Thoracic aorta (tissue), 2 donors: ENCODE measurements at places on chromosomes 5 and 9. TPM values are rescaled to one million over a fixed set of nuclear protein-coding genes. Genes with fewer than 3 reads are reported as not detected.

GRCh38 chr5:91332267-91333045, 50.7 kb downstream of the ARRDC3 start:
- DNase-seq: no peak

- no peak for DNase-seq
Observed at GRCh38 chr5:175513726-175514125, 35.4 kb downstream of the SFXN1 start.

DNA sequence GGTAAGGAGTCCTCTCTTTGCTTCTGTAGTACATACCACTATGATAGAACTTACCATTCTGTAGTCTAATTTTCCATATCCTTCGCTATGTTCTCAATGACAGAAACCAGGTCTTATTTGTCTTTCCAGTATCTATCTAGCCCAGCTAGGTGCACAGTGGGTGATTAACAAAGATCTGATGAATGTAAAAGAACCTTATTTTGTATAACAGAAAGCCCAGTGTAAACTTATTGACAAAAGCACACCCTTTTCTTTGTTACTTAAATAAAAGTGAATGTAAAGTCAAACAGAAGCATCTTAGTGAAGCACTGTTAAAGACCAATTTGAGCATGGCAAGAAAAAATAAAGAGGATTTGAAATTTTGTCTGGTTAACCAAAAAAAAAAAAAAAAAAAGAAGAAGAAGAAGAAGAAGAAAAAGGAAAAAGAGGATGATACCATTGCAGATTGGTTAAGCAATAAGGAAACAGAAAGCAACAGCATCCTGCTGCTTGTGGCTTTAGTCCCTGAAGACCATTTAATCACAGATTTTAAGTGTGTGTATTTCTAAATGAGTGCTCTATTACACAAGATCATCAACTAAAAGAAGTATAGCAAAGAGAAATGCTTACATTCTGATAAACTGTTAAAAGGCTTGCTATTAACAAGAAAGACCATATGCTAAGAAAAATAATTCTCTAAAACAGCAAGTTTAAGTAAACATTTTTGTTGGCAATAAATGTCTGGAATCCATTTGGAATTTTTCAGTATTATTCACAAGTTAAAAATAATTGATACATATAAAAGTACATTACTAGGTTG, 21.2 kb downstream of the MEGF9 start:
- DNase-seq: no peak

- no peak for DNase-seq
Observed at GRCh38 chr9:134683714-134684374, 42.2 kb downstream of the COL5A1 start.

- DNase-seq: no peak
Observed at GRCh38 chr5:120934031-120934430, 469.9 kb downstream of the PRR16 start.

GRCh38 chr5:66306105-66306843, 162.2 kb downstream of the SREK1 start:
- DNase-seq: no peak

DNA sequence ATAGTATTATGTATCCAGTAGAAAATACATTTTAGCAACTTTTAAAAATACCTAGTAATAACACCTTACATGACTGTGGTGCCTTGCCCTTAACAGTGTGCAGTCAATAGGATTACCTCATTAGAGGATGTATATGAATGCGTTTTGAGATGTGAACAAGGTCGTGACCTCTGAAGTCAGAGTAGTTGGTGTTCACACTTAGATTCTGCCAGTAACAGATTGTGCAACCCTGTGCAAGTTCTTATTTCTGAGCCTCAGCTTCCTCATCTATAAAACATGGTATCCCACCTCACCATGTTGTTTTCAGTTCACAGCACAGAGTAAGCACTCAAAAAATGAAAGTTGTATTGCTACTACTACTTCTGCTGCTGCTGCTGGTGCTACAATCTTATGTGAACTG, 347.3 kb downstream of the KDM4C start:
- DNase-seq: no peak

GRCh38 chr9:72333709-72334108, 31.3 kb downstream of the ZFAND5 start:
- DNase-seq: no peak

GRCh38 chr5:157347301-157348048, 81.6 kb downstream of the CYFIP2 start:
- no peak for DNase-seq

DNA sequence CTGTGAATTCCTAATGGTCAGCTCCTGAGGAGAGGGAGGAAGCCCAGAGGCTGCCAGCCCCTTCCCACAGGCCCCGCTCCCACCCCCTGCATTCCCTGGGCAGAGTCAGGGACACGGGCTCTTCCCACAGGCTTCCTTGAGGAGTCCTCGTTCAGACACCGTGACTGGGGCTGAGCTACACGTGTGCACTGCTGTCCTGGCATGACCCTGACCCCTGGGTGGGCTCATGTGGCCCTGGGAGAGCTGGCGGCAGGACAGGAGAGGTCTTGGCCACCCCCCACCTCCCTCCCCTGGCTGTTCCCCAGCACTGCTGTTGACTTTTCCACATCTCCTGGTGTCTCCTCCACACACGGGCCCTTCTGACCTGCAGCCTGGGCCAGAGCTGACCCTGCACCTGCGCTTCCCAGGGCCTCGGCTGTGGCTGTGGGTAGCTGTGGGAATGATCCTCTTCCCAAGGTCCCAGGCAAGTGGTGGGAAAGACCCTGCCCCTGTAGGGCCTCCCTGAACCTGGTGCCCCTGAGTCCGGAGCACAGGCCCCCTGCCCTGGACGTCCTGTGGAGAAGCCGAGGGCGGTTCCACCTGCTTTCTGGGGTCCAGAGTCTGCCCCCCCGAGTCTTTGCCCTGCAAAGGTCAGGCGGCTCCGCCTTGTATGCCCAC, 56.5 kb upstream of the NKD2 start:
- DNase-seq: no peak

GRCh38 chr9:18922161-18922885, 110.7 kb downstream of the SAXO1 start:
- no peak for DNase-seq

DNA sequence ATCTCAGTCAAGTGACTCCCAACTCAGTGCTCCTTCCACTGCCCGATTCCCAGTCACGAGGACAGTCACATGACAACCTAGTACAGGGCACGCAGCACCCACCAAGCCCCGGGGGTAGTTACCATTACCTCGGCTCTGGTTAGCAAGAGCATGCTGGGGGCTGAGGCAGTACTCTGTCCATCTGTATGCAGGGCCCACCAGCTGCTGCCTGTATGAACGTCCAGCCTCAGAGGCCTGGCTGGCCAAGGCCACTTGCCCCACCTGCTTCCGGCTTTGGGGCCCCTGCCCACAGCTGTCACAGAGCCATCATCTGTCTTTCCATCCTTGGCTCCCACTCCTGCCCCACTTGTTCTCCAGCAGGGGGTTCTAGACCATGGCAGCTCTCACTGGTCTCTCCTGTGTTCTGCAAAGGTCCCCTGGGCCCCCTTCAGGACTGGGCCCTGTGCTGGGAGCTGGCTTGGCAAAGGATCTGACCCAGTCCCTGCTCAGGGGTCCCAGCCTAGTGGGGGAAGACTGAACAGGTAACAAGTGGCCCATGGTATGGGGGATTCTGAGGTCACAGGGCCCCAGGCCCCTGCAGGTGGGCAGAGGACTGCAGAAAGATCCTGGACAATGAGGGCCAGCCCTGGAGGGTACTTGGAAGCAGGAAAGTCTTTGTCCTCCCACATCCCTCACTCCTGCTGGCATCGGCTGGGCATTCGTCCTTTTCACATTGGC, 3.3 kb downstream of the RPL35 start:
- DNase-seq: no peak

GRCh38 chr9:110443146-110443865, 105.6 kb upstream of the TXNDC8 start:
- no peak for DNase-seq

DNA sequence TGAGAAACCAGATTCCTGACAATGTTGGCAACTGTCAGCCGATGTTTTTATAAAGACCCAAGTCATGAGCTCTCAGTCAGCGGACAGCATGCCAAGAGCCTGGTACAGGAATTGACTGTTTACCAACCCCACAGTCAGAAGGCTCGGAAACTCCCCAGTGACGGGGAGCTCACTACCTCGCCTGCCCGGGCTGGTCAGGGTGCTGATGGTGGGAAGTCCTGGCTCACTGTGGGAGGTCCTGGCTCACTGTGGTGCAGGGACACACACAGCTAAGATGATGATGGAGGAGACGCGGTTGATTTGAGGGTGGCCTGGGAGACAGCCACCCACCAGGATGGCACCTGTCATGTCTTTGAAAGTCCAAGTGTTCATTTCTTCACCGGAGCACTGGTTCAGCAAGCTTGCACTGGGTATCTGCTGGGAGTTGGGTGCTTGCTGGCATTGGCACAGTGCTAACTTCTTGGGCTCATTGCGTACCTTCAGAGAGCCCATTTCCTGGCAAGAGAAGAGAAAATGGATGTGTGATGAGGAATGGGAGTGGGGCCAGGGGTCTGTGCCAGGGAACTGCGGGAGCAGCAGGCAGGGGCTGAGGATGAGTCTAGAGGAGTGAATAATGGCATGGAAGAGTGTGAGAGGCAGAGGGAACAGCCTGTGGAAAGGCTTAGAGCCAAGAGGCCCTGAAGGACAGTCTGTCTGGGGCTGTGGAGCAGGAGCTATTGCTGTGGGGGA, 15.3 kb downstream of the ASS1 start:
- no peak for DNase-seq

DNA sequence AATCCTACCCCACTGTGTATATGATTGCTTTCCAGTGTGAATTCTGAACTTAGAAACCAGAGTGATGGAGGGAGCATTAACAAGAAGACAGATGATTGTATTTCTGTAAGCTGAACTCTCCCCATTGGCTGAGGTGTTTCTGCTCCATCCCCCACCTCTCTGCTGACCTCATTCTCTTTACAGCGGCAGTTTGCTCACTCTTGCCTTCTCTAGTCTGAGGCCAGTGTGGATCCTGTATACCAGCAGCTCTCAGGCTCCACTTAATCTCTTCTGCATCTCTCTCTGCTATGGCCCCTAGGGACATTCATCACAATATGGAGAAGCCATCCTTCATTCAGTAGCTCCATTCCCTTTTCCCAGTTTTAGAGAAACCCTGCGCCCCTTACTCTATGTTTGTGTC, 358.8 kb downstream of the MAN2A1 start:
- DNase-seq: no peak

GRCh38 chr9:36800455-36800854, 227.8 kb downstream of the MELK start:
- no peak for DNase-seq

- no peak for DNase-seq
Observed at GRCh38 chr5:77761606-77762005, 14.5 kb downstream of the TBCA start.

GRCh38 chr5:123520677-123521247, 8.8 kb downstream of the CSNK1G3 start:
- DNase-seq: no peak

DNA sequence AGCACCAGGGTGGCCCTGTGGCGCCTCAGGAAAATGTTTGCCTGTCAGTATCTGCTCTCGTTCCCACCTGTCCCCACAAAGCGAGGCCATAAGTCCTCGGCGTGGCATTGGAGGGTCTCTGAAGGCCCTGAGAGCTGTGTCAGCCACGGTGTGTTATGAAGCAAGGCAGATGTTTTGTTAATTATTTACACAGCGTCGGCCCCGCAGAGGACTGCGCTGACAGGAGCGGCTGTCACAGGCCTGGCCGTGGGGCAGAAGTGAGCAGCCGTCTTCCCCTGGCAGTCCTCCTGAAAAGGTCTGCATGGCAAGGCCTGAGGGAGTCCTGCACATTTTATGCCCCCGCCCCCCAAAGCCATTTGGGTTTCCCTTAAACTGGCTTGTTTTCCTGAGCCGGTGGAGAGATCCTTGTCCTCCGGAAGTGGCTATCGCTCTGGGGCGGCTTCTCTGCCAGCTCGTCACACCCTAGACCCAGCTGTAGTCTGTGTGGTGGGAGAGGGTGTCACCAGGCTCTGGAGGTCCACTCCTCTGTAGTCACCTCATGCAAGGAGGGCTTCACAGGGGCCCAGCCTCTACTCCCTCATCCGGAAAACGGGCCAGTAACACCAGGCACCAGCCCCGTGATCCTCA, 6.2 kb downstream of the NEK6 start:
- DNase-seq: no peak

- DNase-seq: no peak
Observed at GRCh38 chr5:8826508-8826907, 719.4 kb downstream of the SEMA5A start.

- DNase-seq: no peak
Observed at GRCh38 chr9:125997196-125997823, 250.1 kb downstream of the PBX3 start.

- DNase-seq: no peak
Observed at GRCh38 chr5:176941951-176942350, 42.8 kb upstream of the HK3 start.

GRCh38 chr5:136141561-136141960, 8.9 kb downstream of the SMAD5 start:
- DNase-seq: no peak

GRCh38 chr9:110520120-110520701, 59.3 kb downstream of the SVEP1 start:
- DNase-seq: no peak

DNA sequence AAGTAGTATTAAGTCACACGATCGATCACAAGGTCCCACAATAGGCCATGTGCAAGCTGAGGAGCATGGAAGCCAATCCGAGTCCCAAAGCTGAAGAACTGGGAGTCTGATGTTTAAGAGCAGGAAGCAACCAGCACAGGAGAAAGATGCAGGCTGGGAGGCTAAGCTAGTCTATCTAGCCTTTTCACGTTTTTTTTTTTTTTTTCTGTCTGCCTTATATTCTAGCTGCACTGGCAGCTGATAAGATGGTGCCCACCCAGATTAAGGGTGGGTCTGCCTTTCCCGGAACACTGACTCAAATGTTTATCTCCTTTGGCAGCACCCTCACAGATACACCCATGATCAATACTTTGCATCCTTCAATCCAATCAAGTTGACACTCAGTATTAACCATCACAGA, 6.5 kb downstream of the PPIP5K2 start:
- DNase-seq: no peak

Gene NMUR2
- total RNA-seq: not detected

Gene SPATA31D4
- total RNA-seq: not detected

Gene PIP5K1B
- 7.1 TPM for total RNA-seq

Gene CCNO
- 0.95 TPM for total RNA-seq

Gene SLC25A48
- 2.8 TPM for total RNA-seq

Gene MYOT
- 16.4 TPM for total RNA-seq

Gene TEX48
- total RNA-seq: not detected

Gene NDUFA8
- 19.3 TPM for total RNA-seq

Gene C8G
- not detected for total RNA-seq

Gene PCDHGB3
- total RNA-seq: 11.2 TPM

Gene ADRA1B
- total RNA-seq: 14.8 TPM
